CD4-positive, alpha-beta T cell treated with Interleukin-21 for 1 hour (primary cell): ENCODE measurements at places on chromosomes 7 and 10.

DNA sequence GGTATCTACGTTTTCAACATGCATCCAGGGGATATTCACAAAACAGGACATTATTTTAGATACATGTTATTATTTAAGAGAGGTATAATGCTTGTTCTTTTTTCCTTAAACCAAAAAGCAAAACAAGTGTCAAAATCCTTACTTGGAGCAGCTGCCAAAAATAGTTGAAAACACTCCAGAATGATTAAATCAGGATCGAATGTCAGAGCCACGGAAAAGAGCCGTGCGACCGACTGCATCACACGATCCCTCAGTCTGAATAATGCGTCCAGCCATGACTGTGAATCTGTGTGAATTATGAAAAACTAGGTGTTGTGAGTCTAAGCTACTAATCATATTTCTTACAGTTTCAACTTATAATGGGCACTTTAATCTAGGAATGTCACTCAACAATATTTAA is 126.0 kb downstream of the PARD3 start:
- DNase-seq, result no peak

DNA sequence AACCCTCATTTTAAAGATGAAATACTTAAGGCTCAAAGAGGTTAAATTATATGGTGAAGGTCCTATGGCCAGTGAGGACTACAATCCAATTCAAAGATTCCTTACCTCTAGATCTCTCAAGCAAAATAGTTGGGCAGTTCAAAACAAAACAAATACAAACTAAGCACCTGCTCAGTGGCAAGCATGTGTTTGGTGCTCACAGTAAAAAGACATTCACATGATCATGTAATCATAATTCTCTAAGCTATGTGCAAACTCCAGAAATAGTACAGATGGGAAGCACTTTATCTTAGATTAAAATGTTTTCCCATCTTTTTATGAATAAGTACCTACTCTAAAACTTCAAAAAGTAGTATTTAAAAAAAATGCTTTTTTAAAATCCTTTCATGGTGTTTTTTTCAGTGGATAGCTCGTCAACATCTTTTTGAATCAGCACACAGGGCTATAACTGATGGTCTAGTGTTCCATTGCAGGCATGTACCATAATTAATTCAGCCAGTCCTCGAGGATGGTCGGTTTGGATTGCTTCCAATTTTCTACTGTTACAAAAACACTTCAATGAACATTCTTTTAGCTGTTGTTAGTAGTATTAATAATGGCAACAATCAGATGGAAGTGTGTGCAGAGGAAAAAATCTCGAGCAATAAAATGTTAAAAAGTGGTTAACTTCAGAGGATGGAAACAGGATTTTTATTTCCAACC is 58.4 kb downstream of the CHCHD3 start:
- DNase-seq, result no peak

- DNase-seq, result no peak
Observed at GRCh38 chr7:56092789-56093531, at the start of gene PHKG1. Gene PHKG1, minus strand, starts transcription at chr7:56092952. Its CDS starts 4,011 bp downstream, at chr7:56088941.

DNA sequence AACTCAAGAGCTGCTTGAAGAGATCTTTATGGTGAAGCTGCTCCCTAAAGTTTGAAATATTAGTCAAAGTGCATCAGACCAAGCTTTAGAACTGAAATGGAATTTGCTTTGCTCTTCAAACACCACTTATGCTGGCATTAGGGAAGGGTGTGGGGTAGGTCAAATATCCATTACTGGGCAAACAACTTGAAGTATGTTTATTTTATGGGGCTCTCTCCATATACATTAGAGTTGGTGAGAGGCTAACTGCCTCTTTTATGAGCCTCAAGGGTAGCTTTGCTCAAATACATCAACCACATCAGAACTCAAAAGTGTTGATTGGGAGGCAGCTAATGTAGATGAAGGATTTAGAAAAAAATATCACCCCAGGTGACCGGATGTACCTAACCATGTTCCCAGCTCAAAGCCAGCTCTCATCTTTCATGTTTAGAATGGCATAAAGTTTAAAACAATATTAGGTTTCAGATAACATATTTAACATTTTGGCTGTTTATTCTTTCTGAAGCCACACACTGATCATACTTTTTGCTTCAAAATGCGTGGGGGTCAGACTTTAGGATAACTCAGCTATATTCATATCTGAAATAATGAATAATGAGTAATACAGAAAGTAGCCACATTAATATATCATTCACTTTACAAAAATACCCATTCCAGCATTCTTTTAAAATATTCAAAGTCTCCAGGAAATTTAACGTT is 318.6 kb downstream of the PTEN start:
- no peak for DNase-seq

- no peak for DNase-seq
Observed at GRCh38 chr7:74187915-74188675, 13.9 kb downstream of the EIF4H start.

- DNase-seq, result no peak
Observed at GRCh38 chr7:70027867-70028266, 429.6 kb downstream of the AUTS2 start.

GRCh38 chr10:81021428-81022129 is 483.9 kb downstream of the SH2D4B start:
- peak; percentile 1 for DNase-seq

- peak; percentile 16 for DNase-seq
Observed at GRCh38 chr10:12635127-12635541, 285.8 kb downstream of the CAMK1D start.

- no peak for DNase-seq
Observed at GRCh38 chr10:51892965-51893658, 193.7 kb upstream of the CSTF2T start.

DNA sequence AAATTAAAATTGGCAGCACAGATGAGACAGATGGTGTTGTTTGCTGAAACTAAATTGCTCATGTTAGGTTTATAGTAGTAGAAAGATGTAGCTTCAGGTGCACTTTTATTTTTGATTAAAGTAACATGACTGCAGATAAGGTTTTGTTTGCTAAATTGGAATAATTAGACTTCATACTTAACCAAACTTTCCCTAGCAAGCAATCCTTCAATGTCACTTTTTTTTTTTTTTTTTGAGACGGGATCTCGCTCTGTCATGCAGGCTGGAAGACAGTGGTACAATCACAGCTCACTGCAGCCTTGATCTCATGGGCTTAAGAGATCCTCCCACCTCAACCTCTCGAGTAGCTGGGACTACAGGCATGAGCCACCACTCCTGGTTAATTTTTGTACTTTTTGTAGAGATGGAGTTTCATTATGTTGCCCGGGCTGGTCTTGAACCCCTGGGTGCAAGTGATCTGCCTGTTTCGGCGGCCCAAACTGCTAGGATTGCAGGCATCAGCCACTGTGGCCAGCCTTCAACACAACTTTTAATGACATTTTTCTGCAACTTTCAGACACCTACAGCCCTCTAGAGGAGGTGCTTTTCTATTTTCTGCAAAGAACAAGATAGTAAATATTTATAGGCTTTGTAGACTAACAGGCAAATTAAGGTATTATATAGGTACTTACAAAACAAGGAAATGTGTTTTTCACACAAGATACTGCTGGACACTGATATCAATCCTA is 84.8 kb upstream of the CCNY start:
- no peak for DNase-seq

DNA sequence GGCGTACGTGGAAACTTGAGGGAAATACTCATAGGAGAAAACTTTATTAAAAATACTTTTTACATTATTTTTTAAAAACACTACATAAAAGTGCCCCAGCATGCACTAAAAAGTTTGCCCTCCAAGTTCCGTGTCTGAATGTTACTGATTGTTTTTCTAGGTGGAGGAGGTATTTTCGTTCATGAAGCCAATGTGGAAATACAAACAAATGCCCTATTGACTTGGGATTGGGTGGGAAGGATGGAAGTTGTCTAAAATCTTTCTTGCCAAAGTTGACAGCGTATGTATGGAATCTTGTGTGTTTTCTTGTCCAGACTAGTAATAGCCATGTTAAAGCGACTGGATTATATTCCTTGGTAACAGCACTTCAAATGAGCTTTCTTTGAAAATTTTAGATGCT is 1.2 kb downstream of the PROSER2 start:
- DNase-seq, result no peak

DNA sequence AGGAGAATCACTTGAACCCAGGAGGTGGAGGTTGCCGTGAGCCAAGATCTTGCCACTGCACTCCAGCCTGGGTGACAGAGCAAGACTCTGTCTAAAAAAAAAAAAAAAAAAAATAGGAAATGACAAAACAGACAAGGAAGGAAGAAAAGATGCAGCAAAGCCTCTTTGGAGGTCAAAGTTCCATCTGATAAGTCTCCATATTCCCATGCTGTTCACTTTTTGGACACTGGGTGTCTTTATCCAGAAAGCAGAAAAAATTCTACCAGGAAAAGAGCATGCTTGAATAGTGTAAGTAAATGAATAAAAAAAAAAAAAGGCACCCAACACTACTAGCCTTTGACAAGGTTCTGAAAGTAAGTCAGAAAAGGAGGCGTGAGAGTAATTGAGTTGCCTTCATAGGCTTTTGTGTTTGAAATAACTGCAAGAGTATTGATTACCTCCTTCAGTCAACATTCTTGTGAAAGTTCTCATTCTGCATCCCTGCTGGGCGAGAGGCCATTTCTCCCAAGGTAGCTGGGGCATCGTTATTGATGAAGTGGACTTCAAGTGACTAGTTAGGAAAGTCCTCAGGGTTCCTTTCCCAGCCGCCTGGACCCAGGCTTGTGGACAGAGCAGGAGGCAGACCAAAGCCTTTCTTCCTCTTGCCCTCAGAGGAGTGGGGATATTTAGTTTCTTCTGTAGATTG is 133.3 kb upstream of the KIF5B start:
- DNase-seq, result no peak

DNA sequence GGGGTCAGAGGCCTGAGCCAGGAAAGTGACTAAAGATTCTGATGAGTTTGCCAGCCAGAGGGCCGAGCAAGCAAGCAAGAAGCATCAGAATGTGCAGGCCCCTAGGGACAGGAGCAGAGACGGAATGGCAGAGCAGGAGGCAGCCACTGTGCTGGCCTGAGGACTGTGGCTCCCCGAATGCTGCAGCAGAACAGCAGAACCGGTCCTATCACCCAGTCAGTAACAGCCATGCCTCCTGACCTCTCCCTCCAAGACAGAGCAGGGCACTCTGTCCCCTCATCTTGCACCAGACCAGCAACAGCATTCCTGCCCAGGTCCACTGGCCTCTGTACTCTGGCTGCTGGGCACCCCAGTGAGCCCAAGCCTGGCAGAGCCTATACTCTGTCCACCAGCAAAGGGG is 85.9 kb downstream of the ARHGAP22 start:
- no peak for DNase-seq

GRCh38 chr7:94231305-94231704 is 163.4 kb upstream of the COL1A2 start:
- no peak for DNase-seq

DNA sequence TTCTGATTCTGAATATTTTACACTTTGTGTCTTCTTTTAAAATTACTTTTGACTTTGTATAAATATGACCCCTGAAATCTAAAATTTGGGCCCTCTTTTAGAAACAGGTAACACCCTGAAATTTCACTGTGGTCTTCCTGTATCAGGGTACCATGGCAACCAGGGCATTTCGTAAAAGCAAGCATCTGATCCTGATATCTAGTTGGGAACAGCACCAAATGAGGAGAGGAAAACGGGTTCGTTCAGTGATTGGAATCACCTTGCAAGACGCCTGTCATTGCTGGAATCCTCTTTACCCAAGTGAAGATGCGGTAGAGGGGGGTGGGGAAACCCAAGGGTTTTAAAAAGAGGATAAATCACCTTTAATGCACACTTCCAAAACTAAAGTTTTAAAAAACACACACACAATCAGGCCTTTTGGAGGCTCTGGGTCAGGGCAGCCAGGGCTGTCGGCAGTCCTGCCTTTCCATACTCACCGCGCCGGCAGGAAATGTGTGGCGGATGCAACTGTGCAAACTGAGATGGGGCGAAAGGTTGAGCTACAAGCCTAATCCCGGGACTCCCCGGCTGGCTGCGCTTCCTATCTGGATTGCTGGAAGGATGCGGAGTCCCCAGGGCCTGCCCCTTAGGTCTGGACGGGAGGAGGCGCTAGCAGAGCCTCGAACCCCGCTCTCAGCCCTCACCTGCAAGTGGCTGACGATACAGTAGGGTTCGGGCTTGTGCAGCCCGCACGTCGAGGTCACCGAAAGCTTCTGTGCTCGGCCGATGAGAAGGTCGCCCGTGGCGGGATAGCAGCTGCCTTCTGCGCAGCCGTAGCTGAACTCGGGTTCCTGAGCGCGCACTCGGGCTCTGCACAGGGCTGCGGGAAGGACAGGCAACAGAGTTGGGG is 1.8 kb downstream of the LAMB1 start:
- DNase-seq, result no peak

GRCh38 chr7:113374955-113375354 is 256.6 kb upstream of the SMIM30 start:
- DNase-seq, result no peak

GRCh38 chr10:62082729-62083411 is 181.4 kb downstream of the ARID5B start:
- peak; percentile 72 for DNase-seq

DNA sequence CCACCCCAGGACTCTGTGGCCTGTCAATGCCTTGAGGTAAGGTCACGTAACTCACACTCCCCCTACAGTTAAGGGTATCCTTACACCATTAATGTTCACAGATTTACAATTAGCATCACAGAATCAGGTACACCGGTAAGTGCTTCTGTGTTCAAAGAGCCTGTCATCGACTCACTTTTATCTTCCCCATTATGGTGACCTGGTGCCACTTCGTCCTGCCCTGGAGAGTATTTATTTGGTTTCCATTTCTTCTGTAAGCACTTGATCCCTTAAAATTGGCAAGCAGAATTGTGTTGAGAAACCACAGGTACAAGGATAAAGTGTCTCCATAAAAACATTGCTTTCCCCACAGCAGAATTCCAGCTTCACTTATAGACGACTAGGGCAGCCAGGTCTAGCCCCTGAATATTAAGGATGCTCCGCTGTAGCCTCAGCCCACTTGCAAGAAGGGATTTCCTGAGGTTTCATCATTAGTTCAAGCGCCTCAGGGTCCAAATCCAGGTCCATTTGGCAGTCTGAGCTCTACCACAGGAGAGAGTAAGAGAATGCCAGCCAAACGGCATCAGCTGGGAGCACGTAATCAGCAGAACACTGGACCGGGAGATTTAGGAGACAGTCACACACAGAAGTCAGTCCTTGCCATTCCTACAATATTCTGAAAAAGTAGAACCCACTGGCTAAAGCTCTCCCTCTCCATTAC is 10.1 kb downstream of the ATXN7L1 start:
- DNase-seq, result no peak

DNA sequence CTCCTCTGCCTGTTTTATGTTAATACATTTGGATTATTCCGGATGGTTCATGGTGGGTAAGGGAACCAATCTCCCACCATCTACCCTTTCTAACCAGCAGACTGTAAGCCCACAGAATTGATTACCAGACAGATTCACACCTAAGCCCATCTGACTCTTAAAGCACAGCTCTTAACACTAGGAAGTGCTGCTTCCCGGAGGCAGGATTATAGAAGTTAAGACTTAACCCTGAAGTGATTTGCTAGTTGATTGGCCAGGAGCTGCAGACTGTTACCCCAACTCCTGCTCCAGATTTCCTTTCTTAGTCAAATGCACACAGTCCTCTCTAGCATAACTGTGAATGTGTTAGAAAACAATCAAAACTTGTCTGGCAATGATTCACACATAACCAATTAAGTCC is 221.7 kb downstream of the CDK14 start:
- DNase-seq, result no peak
